Activated CD4-positive, alpha-beta T cell treated with anti-CD3 and anti-CD28 coated beads, Interleukin-2, Interleukin-4, amounts not matched to agents 100 ng/mL and 50 ng/mL, durations not matched to agents 16 hours and 8 hours (primary cell): ENCODE measurements at places on chromosomes 2 and 18.
A peak's percentile ranks its signal among the peaks of the same experiment; 100 is the strongest.

- DNase-seq, result no peak
These were observed 159.3 kb downstream of the PID1 start for GRCh38 chr2:229111744-229112143.

DNA sequence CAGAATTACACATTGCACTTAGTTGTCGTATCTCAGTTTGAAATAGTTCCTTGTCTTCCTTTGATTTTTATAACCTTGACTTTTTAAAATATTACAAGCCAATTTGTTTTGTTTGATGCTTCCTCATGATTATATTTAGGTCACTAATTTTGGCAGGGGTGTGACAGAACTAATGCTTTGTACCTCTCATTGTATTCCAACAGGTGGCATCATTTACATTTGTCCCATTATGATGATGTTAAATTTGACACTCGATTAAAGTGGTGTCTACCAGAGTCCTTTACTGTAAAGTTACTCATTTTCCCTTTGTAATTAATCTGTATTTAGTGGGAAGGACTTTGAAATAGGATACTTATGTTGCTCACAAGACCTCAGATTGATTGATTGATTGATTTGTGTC lies 21.5 kb upstream of the MFSD2B start:
- peak; percentile 15 for DNase-seq

GRCh38 chr18:80204142-80204541 lies 43.2 kb downstream of the PARD6G start:
- DNase-seq, result peak; percentile 23

GRCh38 chr2:196331851-196332250 lies 160.5 kb upstream of the STK17B start:
- no peak for DNase-seq

DNA sequence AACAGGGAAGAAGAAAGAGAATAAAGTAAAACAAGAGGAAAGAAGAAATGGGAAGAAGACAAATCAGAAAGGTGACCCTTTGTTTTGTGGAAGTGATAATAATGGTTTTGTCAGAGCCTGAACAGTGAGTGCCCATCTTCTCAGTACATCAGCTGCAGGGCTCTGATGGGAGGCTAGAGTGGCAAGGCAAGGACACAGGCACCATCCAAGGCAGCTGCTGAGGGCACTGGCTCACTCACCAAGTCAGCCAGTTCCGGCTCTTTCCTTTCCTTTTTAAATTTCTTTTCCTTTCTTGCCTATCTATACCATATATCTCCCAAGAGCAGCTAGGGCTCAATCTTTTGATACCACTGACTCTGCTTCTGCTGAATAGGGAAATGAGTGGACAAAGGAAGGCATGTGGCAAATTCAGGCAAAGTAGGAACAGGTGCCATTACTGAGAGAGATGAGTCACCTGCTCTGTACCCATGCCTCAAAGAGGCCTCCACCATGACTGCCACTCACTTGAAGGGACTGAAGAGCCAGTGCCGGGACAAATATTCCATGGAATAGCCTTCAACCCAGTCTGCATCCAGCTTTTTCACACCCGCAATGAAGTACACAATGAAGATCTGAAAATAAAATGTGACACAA lies 6.2 kb downstream of the GGCX start:
- DNase-seq, result no peak

GRCh38 chr2:40169856-40170255 lies 282.0 kb downstream of the SLC8A1 start:
- DNase-seq, result no peak

DNA sequence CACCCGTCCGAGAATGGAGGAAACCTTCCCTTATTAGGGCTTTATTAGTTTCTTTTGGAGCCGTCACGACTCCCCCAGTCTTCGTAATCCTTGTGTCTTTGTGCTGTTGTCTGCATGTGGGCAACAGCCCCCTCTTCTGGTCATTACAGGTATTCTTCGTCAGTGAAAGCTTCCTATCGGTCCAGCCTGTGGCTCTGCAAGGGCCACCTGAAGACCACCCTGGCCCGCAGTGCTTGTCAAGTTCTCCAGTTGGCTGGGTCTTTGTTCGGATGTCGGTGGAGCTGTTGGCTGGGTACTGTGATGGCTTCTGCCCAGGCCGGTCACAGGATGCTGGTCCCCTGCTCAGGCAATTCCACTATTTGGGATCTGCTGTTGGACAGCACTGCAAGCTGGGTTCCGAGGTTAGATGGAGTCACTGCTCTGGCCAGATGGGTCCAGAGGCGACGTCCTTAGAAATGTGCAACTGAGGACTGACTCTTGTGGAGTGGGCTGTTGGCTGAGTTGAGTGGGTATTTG lies 19.2 kb downstream of the E2F6 start:
- peak; percentile 32 for DNase-seq

DNA sequence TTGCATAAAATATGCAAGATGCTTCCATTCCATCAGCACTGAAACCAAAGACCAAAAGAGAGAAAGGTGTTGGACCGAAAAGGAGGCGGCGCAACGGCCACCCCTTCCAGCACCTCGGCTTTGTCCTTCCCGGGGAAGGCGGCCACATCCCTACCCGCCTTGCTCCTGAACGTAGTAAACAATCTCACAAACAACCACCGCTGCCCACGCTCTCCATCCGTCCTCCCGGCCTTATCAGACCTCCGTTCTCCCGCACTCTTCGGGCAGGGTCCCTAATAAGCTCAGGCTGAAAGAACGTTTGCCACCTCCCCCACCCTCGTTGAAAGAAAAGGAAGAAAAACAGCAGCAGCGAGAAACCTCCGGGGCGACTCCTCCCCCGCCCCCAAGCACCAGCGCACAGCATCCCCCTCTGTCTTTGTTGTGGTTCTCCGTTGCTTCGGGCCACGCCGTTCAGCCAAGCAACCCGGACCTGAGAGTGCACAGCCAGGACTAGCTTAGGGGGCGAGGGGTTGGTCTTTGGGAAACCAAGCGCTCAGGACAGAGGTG lies 4.4 kb downstream of the EVX2 start:
- DNase-seq, result no peak

DNA sequence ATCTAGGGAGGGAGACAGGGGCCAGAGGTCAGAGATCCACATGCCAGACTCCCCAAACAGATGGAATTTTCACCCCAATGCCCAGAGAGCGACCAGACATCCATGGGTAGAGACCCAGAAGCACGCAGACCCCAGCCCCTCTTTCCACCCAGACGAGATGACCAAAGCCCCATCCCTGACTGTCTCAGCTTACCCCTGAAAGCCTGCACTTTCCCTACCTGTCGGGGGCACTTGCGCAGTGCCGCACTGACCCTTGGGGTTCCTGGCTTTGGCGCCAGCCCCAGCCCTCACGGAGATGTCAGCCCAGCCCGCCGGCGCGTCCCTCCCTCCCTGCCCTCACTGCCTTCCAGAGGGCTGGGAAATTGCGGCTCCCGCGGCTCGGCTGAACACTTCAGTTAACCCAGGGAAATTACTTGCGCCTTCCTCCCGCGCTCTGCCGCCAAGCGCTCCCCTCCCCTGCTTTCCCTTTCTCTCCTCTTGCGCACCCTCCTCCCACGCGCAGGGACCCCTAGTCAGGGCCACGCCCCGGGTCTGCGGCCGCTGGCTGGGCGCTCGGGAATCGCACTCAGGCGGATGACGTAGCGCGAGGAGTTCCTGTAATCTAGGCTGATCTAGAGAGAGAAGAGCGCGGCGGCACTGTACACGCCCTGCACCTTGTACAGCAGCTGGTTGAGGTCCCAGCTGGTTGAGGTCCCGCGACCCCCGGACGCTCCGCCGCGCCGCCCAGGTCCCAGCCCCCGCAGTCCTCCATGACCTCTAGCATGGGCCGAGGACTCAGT lies 12.0 kb downstream of the ALPG start:
- no peak for DNase-seq

- DNase-seq, result no peak
These were observed 208.9 kb downstream of the ASB1 start for GRCh38 chr2:238635647-238636051.

DNA sequence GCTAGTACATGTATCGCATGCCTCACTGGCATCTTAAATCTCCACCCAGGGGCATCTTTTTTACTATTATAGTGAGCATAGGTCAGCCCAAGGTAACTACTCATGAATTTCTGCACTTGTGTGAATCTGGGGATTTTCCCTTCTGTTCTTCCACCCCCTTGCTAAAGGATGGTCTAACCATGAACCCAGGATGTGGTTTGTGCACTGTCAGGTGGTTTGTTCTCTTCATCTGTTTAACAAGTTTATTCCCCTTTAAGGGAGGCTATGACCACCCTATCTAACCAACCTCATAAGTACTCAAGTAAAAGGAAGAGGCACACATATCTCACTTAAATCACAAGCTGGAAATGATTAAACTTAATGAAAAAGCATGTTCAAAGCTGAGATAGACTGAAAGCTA lies 243.0 kb downstream of the RPRM start:
- peak; percentile 51 for DNase-seq

DNA sequence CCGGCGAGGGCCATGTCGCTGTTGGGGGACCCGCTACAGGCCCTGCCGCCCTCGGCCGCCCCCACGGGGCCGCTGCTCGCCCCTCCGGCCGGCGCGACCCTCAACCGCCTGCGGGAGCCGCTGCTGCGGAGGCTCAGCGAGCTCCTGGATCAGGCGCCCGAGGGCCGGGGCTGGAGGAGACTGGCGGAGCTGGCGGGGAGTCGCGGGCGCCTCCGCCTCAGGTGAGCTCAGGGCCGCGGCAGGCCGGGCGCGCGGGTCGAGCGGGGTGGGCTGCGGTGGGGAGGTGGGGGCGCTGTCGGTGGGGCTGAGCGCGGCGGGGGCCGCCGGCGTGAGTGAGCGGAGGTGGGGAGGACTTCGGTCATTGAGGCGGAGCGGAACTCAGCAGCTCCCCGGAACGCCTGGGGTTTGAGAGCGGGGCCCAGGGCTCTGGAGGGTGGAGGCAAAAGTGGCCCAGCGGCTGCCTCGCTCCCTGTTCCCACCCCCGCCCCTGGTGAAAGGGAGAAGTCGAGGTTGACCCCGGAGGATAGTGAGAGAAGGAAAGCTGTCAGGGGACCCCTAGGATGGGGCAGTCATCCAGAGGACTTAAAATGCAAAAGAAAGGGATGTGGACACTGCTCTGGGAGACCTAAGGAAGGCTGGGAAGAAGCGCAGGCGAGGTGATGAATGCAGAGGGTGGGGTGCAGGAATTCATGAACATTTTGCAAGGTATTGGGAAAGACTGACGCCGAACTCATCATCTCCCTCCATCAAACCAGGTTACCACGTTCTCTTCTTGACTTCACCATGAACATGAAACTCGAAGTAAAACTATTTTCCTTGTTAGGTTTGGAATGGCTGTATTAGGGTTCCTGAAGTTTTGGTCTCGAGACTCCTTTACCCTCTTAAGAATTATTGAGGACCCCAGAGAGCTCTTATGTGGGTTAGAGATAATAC lies 633 bp downstream of the MALT1 start:
- peak; percentile 34 for DNase-seq

DNA sequence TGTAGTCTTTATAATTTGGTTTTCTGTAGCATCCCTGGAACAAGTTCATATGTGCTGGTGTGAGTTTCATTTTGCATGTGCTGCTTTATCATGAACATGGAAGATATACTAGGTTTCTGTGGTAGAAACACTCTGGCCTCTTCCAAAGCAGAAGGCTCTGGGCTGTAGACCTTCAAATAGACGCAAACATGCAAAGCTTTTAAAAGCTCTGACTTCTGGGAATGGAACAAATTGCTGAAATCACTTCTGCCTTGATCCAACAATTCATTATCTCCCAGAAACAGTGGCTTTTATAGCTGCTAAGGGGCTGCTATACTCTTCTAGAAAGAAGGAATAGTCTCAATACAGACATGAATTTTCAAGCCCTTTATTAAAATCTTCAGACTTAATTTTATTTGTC lies 382.2 kb downstream of the LRP1B start:
- DNase-seq, result no peak

- no peak for DNase-seq
These were observed 21.0 kb upstream of the CABLES1 start for GRCh38 chr18:23114171-23114881.

GRCh38 chr18:477565-477964 lies 22.9 kb downstream of the COLEC12 start:
- DNase-seq, result peak; percentile 20

DNA sequence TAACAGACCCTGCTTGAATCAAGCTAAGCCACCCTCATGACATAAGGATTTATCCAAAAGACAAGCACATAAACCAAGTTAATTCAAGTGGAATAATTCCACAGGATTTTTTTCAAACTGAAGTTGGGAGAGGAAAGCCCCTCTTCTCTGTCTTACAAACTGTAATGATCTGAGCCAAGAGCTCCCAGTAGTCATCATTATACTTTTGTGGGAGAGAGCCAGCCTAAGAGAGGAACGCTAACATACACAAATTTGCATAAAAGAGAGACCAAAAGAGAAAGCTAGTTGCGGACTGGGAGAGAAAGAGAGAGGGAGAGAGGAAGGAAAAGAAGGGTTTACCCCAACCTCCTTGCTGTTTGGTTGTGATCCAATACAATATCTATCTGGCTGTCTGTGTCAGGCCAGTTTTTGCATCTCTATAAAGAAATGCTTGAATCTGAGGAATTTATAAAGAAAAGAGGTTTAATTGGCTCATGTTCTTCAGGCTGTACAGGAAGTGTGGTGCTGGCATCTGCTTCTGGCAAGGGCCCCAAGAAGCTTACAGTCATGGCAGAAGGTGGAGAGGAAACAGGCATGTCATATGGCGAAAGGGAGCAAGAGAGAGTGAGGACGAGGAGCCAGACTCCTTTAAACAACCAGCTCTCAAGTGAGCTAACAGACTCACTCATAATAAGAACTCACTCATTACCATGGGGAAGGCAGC lies 20.8 kb upstream of the PUM2 start:
- DNase-seq, result no peak

DNA sequence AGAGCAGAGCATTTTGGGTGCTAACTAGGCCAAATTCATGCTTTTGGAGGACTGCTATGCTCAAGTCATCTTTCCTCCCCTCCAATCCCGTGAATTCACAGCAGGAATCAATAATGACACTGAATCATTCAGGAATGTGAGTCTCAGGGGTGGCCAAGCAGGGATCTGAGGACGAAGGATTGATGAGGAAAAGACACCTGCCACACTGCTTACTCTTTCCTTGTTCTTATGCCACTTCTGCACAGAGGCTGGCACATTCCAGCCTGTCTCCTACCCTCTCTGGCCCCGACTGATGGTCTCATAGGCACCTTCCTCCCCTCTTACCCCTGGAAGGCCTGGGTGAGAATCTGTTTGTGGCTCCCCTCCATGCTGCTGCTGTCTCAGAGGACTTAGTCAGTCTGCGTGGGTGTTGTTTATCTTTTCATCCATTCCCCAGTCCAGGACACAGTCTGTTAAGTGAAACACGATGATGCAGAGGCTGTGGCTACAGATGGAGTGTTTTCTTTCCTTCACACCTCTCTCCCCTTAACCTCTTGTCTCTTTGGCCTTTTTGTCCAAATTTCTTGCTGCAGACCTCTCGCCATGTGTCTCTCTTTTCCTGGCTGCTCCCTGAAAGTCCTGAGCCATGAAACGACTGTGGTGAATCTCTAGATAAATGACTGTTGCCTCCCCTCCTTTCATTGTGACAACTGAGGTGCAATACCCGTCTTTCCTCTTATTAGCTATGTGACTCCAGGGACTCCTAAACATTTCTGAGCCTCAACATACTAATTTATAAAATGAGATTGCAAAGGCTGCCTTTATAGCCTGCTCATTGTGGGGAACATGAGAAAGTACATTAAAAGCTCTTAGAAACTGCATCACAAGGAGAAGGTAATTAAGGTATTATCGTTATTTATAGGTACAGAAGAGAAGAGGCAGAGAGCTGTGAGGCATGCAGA lies 86.9 kb downstream of the RDH14 start:
- no peak for DNase-seq
